ENCODE measurements at places on chromosomes 11 and 22.

- no peak for ATAC-seq
These were observed 164.4 kb downstream of the TEAD1 start for GRCh38 chr11:12838463-12839123.

DNA sequence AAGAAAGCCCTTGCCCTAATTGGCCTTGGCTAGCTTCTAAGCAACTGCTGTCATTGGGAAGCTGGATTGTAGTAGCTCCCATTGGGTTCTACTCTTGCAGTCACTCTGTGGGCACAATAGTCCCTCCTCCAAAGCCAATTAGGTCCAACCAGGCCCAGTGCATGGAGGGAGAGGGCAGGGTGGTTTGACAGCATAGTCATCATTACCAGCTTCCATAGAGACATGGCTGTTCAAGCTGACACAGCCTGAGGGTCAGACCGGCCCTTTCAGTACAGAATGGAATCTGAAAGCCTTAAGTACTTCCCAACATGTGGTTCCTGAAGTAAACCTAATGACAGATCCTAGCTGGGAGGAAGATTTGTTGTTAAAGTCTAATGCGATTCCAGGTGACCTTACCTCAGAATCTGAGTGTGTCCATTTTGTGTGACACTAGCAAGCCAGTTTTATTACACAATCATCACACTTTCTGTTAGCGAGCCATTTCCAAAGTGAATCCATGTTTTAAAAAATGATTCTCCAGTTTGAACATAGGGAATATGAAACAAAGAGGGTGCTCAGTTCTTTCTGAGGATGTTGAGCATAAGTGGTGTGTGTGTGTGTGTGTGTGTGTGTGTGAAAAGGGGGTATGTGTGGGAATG, 6.9 kb downstream of the PLET1 start:
- no peak for ATAC-seq

DNA sequence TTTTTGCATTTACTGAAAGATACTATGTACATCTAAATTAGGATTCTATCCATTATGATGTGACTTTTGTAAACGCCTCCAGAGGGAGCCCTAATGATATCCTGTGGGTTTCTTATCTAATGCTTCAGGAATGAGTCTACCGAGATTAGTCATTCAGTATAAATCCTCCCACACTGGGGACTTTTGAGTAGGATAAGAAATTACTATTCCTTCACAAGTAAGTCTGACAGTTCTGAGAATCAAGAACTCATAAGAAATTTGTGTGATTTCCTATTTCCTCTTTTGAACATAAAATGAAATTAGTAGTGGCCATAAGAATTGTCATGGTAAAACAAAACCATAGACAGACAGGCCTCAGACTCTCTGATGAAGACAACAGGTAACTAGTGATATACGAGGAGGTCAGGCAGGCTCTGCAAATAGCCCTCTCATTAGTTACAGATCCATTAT, 10.0 kb upstream of the OR5M1 start:
- ATAC-seq = peak; percentile 49

- ATAC-seq = no peak
These were observed 240.5 kb upstream of the CCDC179 start for GRCh38 chr11:23100726-23101125.

All from motor neuron (in vitro differentiated cells).